Posterior vena cava (tissue), 2 donors: ENCODE measurements at places on chromosomes 5 and 9. TPM values are rescaled to one million over a fixed set of nuclear protein-coding genes. Genes with fewer than 3 reads are reported as not detected.

DNA sequence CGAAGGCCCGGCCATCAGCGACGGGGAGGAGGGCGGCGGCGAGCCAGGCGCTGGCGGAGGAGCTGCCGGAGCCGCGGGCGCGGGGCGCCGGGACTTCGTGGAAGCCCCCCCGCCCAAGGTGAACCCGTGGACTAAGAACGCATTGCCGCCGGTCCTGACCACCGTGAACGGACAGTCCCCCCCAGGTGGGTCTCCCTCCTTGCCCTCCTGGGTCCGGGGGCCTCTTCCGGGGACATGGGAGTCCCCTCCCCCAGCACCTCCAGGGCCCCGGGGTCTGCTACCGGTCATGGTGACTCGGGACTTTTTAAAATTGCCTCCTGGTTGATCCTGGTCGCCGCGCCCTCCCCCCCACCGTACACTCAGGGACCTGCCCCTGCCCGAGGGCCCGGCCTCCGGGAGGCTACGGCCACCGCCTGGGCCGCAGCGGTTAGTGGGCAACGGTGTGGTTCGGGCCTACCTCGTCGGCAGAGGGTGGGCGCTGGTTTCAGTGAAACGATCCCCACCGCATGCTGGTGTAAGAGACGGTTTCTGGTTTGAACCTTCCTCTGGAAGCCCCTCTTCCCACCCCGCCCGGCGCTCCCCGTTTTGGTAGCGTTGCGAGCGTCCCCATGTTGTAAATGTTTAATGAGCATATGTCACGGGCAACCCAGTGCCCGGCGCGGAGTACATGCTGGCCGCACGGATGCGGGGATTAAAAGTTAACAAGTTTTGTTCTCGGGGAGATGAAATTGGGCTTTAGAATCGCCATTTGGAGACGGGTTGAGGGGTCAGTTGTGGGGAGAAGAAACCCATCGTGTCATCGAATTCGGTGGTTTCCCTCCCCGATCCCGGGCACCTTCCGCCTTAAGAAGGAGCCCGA is 1.1 kb downstream of the LARP1 start:
- DNase-seq = peak; percentile 86

Gene TOR1B
- total RNA-seq = 17.5 TPM

Gene CDC25C
- total RNA-seq = not detected

DNA sequence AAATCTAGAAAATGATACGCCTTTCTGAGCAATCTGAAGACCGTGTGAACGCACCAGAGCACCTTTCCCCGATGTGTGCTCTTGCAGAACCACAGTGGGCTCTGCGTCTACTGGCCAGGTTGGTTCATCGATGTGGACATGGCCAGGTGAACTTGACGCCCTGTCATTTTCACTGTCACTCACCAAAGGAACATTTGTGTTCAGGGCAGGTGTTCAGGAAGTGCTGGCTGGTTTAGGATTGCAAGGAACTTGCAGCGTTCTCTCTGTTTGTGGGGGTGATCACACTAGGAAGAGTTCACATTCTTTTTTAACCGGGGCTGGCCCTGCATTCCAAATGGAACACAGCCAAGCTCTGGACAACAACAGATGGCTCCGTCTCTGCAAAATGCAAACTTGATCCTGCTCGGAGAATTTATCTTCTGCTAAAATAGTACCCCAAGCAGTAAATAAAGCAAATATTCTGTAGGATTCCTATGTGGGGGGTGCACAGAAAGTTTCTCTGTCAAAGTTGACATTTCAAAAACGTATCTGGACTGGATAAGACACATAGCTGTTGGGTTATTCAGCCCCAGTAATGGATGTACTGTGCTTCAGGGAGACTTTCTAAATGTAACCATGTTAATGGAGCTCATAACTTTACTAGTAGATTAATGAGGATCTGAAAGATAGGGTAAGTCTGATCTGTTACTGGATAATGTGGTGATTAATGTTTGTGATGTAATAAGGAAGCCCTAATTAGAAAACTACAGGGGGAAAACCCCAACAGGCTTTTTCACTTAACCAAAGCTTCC is 45.7 kb upstream of the FANCC start:
- no peak for DNase-seq

DNA sequence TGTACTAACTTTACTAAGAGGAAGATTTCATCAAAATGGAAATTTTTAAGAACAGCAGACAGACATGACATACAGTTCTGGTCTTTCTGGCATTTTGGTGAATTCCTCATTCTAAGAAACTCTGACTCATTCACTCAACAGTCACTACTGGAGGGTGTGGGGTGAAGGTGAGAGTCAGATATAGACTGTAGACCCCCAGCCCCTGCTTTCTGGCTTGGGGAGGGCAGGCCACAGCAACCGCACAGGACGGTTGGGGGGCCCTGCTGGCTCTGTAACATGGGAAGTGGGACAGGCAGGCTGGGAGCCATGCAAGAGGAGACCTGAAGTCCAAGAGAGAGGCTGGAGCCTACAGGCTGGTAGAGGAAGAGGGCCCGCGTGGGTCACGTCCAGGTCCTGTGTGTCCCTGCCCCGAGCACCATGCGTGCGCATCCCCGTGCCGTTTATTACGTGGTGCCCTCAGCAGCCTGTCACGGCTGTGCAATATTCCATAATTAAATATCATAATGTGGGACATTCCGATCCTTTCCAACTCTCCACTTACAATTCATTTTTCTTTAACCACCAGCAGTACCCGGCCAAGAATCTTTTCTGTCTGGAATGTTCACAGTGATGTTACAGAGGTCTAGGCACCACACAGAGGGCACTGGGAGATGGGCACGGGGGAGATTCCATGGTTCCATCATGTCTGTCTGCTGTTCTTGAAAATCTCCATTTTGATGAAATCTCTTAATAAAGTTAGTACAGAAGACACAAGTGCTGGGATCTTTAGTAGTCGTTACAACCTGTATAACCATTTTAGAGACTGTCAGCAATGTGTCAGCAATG is 75.5 kb downstream of the SEMA4D start:
- DNase-seq = no peak

- no peak for DNase-seq
Observed at GRCh38 chr9:104386425-104387069, 117.5 kb upstream of the OR13F1 start.
